ENCODE measurements at places on chromosomes 4 and X. TPM values are rescaled to one million over a fixed set of nuclear protein-coding genes. Genes with fewer than 3 reads are reported as not detected.

Gene TMPRSS11D
- total RNA-seq, result not detected

- no peak overlapping the region for H3K27ac ChIP-seq
- H3K4me1 ChIP-seq, result no peaks in the 10 kb centered on the region
- no peaks in the 10 kb centered on the region for H3K36me3 ChIP-seq
- DNase-seq, result no peak
- no peak overlapping the region for H3K4me3 ChIP-seq
Observed at GRCh38 chr4:176393306-176394013, 73.7 kb downstream of the SPCS3 start.

Gene LNX1
- total RNA-seq, result 8.1 TPM

Gene TMSB15A
- not detected for total RNA-seq

Gene NAP1L2
- total RNA-seq, result 14.2 TPM

Gene VEGFD
- 1.4 TPM for total RNA-seq

GRCh38 chrX:63488546-63489373 lies 137.6 kb upstream of the SPIN4 start:
- no peaks in the 10 kb centered on the region for H3K27me3 ChIP-seq
- H3K4me3 ChIP-seq, result no peak overlapping the region
- H3K4me1 ChIP-seq, result no peaks in the 10 kb centered on the region
- no peaks in the 10 kb centered on the region for H3K36me3 ChIP-seq

DNA sequence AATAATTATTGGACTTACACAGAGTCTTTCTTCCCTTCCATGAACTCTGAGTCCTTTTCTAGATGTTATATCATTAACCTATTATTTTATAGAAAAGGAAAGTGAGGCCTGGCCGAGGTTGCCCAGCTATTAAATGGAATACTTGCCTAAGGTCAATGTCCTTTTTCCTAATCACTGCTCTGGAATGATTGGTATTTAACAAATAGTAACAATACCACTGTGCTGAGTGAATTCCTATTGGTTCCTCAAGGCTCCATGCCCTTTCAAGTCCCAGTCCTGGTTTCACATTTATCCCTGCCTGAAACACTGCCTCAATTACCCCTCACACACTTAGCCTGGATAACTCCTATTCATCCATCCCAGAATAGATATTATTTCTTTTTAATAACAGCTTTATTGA lies 6.2 kb downstream of the TCEAL9 start:
- no peaks in the 10 kb centered on the region for H3K27me3 ChIP-seq
- H3K36me3 ChIP-seq, result no peaks in the 10 kb centered on the region
- DNase-seq, result no peak

GRCh38 chr4:105414316-105414715 lies 59.5 kb downstream of the PPA2 start:
- H3K4me1 ChIP-seq, result no peaks in the 10 kb centered on the region
- H3K4me3 ChIP-seq, result no peak overlapping the region
- H3K36me3 ChIP-seq, result no peaks in the 10 kb centered on the region
- H3K27ac ChIP-seq, result no peak overlapping the region

Gene DCAF12L1
- not detected for total RNA-seq

- H3K4me3 ChIP-seq, result no peak overlapping the region
- H3K27me3 ChIP-seq, result no peaks in the 10 kb centered on the region
- H3K36me3 ChIP-seq, result no peaks in the 10 kb centered on the region
- no peak overlapping the region for H3K27ac ChIP-seq
Observed at GRCh38 chr4:179804440-179804839, 2362.2 kb upstream of the AGA start.

- no peak overlapping the region for H3K4me3 ChIP-seq
- H3K27ac ChIP-seq, result no peak overlapping the region
- H3K36me3 ChIP-seq, result no peaks in the 10 kb centered on the region
Observed at GRCh38 chrX:150038315-150038714, 100.0 kb upstream of the EOLA2 start.

Gene FATE1
- 0.58 TPM for total RNA-seq

GRCh38 chr4:182309877-182310276 lies 66.7 kb downstream of the TENM3 start:
- no peak for DNase-seq
- H3K4me3 ChIP-seq, result no peak overlapping the region
- H3K36me3 ChIP-seq, result no peaks in the 10 kb centered on the region
- no peaks in the 10 kb centered on the region for H3K27me3 ChIP-seq
- no peak overlapping the region for H3K27ac ChIP-seq

Gene CXCL11
- total RNA-seq, result not detected

- H3K36me3 ChIP-seq, result no peaks in the 10 kb centered on the region
- no peak overlapping the region for H3K4me3 ChIP-seq
- H3K27me3 ChIP-seq, result no peaks in the 10 kb centered on the region
Observed at GRCh38 chrX:32673193-32673592, 538.2 kb downstream of the DMD start.

Gene SPANXN3
- not detected for total RNA-seq

GRCh38 chr4:97530676-97531075 lies 612.6 kb downstream of the STPG2 start:
- no peak overlapping the region for H3K27ac ChIP-seq
- DNase-seq, result no peak
- no peaks in the 10 kb centered on the region for H3K27me3 ChIP-seq
- H3K4me3 ChIP-seq, result no peak overlapping the region

Gene ZIC3
- not detected for total RNA-seq

Measured in heart right ventricle (tissue), 16 donors.